Motor neuron (in vitro differentiated cells): ENCODE measurements at places on chromosomes 4 and X. TPM values are rescaled to one million over a fixed set of nuclear protein-coding genes. Genes with fewer than 3 reads are reported as not detected.
A peak's percentile ranks its signal among the peaks of the same experiment; 100 is the strongest.

- peak; percentile 34 for ATAC-seq
These were observed 1.1 kb downstream of the KLHL15 start for GRCh38 chrX:24025741-24026403.

DNA sequence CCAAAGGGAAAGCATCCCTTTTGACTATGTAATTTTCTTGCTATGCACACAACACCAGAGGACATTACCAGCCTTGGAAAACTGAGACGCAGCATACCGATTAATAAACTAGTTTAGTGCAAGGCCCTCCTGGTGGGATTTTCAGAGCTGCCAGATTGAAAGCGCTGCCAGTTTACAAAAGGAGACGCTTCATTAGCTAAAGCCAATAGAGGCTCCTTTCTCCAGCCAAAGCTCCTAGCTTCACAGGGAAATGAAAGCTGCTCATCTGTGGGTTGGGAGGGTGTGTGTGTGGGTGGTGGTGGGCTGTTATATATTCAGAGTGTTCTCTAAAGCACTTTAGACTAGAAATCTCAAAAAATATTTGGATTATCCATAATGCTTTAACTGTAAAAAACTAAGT is 32.4 kb downstream of the SPANXN4 start:
- no peak for ATAC-seq

- ATAC-seq = peak; percentile 71
These were observed 294.1 kb upstream of the SFRP2 start for GRCh38 chr4:154082760-154083535.

GRCh38 chr4:40309250-40309774 is 25.8 kb upstream of the CHRNA9 start:
- ATAC-seq = peak; percentile 98

GRCh38 chrX:77446908-77447652 is at the start of gene FGF16:
FGF16 (plus strand) TSS chrX:77447389; CDS start chrX:77447675, 286 bp downstream.
- ATAC-seq = peak; percentile 77

- ATAC-seq = no peak
These were observed 528.9 kb downstream of the ZNF674 start for GRCh38 chrX:46016296-46016695.

DNA sequence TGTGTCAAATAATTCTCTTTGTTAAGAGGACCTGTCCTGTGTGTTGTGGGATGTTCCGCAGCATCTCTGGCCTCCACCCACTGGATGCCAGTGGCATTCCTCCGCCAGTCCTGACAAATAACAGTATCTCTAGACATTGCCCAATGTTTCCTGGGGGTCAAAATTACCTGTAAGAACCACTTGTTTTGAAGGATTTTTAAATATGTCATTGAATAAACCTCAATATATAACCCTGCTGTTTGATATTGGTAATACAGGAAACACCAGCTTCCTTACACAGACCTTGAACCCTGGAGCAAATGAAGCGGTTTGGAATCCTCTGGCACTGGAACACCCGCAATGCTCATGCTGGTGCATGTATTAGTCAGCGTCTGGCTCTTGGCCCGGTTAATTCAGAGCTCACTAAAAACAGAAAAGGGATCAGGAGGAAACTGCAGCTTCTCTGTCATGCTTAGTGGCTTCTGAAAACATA is 101.3 kb downstream of the TBL1X start:
- no peak for ATAC-seq

- peak; percentile 11 for ATAC-seq
These were observed 1.3 kb downstream of the TBL1X start for GRCh38 chrX:9466124-9466495.

DNA sequence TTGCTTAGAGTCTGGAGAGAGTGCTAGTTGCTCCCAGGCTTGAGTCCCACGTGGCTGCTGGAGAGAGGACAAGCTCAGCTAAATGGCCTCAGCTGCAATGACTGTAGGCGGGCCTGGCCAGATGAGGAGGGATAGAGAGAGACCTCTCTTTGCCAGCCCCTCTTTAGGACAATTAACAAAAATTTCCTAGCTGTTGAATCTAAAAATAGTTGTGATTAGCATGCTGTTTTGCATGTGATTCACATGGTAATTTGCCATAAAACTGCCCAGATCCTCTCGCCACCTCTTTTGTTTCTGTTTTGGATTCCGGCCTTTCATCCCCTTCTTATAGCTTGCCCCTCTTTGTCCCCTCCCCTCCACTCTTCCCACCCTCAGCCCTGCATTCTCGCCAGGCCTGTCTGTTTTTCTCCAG is 28.9 kb upstream of the PRPS1 start:
- peak; percentile 17 for ATAC-seq

GRCh38 chrX:4239650-4240540 is 526.4 kb upstream of the PRKX start:
- ATAC-seq = no peak

DNA sequence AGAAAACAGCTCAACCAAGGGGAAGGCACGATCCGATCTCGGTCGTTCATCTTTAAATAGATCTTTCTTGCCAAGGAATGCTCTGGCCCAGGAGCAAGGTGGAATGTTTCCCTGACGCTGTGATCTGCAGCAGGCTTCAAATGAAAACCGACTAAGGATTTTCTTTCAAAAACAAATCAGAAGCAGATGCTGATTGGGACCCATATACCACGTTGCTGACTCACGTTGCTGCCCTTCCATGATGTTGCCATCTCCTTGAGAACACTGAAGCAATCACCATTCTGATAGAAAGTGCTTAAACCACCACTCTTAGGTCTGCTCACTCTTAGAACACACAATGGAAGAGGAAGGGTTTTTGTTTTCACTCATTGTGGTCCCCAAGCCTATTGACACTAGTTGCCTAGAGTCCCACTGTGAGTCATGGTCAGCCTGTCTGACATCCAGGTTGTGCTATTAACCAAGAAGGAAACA is 26.1 kb downstream of the LAMTOR3 start:
- peak; percentile 63 for ATAC-seq

- ATAC-seq = no peak
These were observed 812.1 kb upstream of the INTU start for GRCh38 chr4:126820631-126821030.

GRCh38 chr4:121936101-121936500 is 15.8 kb downstream of the TRPC3 start:
- ATAC-seq = no peak

DNA sequence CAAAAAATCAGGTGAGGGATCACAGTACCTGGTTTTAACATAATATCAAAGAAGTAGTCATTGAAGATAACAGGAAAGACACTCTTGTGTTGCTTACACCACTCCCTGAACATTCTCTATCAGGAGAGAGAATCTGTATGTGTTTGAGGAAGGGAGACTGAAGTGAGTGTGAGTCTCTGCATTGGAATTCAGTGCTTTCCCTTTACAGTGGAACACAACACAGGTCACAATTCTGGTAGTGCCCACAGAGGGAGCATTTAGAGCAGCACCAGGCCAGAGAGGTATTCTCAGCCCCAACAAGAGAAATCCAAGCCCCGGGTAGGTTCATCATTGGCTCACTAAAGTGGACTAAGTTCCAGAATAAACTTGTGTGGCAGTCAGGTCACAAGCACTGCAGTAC is 64.7 kb upstream of the UBQLN2 start:
- ATAC-seq = no peak

GRCh38 chr4:3252831-3253641 is 4.1 kb downstream of the MSANTD1 start:
- peak; percentile 35 for ATAC-seq

DNA sequence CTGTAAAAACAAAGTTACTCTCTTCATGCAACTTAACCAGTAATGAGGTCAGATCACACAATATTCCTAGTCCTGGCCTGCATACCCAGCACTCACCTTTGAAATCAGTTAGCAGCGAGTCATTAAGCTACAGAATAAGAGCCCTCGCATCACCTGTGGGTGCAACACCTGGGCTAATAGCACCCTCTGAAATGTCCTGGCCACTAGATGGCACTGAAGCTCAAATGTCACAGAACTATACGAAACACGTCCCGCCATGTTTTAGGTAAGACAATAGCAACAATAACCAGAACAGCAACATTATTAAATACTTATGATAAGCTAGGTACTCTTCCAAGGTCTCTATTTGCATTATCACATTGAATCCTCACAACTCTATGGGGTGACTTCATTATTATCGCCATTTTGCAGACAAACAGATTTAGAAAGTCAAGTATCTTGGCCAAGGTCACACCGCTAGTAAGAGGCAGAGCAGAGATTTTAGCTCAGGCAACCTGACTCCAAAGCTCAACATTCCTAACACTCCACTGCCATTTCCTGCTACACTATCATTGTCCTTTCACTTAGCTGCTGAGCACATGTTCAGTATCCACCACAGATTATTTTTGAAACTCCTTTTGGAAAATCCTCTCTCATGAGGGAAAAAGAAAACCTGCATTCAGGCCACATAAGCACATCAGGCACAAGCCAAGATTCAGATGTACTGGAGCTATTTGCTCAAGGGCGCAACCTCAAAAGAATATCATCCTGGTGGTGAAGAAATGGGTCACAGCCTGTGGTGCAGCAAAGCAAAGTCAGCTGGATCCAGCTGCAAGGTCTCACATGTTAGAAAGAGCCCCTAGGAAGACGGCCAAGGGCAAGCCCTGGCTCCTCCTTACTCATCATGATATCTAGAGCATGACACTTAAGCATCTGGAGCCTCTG is 59.5 kb upstream of the KDR start:
- ATAC-seq = peak; percentile 16

- no peak for ATAC-seq
These were observed 773 bp upstream of the TXLNG start for GRCh38 chrX:16785247-16786138.

DNA sequence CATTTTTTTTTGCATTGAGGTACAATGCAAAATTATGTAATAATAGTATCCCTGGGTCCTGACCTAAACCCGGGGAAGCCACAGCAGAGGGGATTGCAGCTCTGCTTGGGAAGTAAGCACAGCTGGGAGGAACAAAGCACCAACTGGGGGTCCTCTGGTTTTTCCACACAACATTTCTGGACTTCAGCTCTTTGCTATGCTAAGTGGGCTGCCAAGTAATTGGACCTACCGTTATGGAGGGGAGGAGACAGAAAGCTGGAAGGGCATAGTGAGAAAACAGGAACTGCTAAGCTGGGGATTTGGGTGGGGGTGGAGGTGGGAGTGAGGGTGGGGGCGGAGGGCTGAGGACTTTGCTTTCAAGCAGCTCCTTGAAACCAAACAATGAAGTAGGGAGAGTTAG is 183.3 kb downstream of the ZIC3 start:
- no peak for ATAC-seq

- peak; percentile 83 for ATAC-seq
These were observed at the start of gene ARMCX6 for GRCh38 chrX:101617211-101618191. ARMCX6 (minus strand) TSS chrX:101618000; CDS start chrX:101616620, 1,380 bp downstream.

DNA sequence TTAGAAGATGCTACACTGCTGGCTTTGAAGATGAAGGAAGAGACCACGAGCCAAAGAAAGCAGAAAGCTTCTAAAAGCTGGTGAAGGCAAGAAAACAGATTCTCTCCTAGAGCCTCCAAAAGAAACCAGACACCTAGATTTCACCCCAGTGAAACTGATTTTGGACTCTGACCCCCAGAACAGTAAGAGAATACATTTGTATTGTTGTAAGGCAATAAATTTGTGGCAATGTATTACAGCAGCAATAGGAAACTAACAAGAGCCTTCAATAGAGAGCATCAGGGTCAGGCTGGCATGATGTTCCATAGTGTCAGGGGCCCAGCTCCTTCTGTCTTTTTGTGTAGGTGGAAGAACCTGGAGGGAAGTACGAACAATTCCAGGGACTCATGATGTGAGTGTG is 6.0 kb upstream of the TEC start:
- ATAC-seq = no peak

DNA sequence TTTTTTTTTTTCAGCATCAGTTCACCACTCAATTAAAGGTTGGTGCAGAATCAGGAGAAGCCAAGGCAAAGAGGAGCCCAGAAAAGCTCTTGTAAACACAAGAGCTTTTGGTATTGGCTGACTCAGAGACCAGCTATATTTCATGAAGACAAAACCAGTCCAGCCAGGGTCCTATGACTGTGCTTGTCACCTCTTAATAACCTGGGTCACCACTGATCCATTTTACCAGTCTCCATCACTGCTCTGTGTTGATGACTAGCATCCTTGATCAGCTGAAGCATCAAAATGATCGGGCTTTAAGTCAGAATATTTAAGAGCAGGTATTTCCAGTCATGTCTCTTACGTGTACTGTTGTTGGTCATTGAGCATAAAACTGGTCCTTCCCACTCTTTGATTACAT is 237.9 kb downstream of the PACRGL start:
- ATAC-seq = no peak

- ATAC-seq = no peak
These were observed 41.8 kb downstream of the PALLD start for GRCh38 chr4:168538632-168539031.

DNA sequence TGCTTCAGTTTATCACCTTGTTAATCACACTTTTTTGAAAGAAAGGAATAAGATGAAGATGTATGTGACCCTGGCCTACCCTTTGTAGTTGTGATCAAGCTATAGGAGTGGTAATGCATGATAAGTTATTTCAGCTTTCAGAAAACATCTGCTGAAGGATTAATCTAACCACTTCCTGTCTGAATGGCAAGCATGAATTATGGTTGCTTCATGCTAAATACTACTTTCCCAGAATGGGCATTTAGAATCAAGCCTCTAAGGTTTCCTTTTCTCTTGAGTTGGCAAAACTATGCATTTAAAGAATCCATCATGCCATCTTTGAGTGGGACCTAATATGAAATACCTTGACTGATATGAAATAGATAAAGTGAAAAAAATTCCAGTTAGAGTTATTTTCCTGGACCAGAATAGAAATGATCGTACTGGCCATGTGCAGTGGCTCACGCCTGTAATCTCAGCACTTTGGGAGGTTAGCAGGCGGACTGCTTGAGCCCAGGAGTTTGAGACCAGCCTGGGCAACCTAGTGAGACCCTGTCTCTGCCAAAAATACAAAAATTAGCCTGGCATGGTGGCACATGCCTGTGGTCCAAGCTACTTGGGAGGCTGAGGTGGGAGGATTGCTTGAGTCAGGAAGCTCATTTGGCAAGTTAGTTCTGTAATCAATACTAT is 59.1 kb downstream of the ANXA3 start:
- ATAC-seq = peak; percentile 74

GRCh38 chrX:42289492-42290385 is 366.4 kb upstream of the CASK start:
- no peak for ATAC-seq

DNA sequence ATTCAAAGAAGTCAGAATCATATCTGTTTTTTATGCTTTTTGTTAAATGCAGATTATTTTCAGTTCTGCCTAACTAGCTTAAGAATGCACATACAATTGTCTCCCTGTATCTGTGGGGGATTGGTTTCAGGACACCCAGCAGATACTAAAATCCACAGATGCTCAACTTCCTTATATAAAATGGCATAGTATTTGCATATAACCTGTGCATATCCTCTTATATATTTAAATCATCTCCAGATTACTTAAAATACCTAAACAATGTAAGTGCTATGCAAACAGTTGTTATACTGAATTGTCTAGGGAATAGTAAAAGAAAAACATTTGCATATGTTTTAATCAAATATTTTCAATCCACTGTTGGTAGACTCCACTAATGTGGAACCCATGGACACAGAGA is 279.4 kb downstream of the TMA16 start:
- ATAC-seq = peak; percentile 71

VSIG4 gene
- 0.42 TPM in 1 of 2 replicates, not detected in the other for total RNA-seq

LGI2 gene
- total RNA-seq = 6.7 and 7.4 TPM in 2 replicates

DCTD gene
- 34.4 and 36.0 TPM in 2 replicates for total RNA-seq

VEGFD gene
- total RNA-seq = 0.13 and 0.27 TPM in 2 replicates

F9 gene
- total RNA-seq = 0.05 TPM in 1 of 2 replicates, not detected in the other

KLHL5 gene
- total RNA-seq = 46.3 and 47.0 TPM in 2 replicates
